ENCODE measurements at places on chromosomes 1 and 21.

DNA sequence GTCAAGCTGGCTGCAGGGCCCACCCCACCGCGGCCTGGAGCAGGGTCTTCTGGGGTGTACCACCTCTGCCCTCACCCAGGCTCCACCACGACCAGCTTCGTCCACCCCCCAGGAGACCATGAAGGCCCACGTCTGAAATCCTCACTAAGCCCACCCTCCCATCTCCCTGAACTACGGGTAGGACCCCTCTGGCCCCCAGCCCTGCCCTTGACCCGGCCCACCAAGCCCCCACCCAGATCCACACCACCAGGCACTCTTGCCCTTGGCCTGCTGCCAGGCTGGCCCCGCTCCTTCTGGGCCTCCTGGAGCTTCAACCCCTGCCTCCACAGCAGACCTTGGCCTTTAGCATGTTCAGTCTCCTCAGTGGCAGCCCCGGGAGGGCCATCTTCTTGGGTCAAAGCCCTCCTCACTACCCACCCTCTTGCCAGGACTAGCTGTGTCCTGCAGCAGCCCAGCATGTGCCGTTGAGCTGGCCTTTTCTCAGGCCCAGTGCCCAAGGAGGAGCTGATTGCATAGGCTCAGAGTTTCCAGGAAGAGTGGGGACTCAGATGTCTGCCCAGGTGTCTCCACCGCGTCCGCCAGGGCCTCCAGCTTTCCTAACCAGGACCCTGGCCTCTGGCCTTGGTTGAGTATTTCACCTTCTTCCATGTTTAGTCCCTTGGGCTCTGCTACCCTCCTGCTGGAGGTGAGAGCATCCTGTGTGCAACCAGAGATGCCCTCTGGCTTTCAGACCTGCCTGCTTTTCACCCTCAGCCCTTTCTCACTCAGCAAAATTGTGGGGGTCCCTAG lies 17.7 kb upstream of the SAMD11 start:
- DNase-seq: no peak

DNA sequence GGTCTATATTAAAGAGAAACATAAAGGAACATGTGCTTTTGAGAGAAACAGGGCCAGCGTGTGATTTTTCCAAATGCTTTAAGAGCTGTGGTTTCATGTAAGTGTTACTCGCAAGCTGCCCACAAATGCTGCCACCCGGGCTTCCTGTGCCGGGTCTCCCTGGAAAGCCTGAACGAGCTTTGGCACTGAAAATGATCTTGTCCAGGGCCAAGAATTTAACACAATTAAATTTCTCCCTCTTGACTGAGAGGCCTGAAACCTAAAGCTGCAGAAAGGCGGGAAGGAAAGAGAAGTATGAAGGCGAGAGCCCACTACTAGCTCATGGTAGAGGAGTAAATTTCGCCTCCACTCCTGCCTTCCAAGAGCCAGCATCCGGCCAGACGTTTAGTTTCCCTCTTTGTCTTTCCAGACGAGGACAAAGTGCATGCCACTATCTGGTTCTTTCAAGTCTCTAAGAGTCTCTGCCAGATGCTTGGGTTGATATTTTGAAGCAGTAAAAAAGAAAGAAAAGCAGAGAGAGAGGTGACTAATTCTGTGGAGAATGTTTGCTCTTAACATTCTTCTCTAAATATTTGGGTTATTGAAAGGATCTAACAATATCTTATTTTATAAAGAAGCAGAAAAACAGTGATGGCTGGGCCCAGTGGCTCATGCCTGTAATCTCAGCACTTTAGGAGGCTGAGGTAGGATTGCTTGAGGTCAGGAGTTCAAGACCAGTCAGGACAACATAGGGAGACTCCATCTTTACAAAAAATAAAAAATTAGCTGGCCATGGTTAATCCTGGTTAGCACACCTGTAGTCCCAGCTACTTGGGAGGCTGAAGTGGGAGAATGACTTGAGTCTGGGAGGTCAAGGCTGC lies 100.0 kb upstream of the HNRNPU start:
- DNase-seq: peak; percentile 12

DNA sequence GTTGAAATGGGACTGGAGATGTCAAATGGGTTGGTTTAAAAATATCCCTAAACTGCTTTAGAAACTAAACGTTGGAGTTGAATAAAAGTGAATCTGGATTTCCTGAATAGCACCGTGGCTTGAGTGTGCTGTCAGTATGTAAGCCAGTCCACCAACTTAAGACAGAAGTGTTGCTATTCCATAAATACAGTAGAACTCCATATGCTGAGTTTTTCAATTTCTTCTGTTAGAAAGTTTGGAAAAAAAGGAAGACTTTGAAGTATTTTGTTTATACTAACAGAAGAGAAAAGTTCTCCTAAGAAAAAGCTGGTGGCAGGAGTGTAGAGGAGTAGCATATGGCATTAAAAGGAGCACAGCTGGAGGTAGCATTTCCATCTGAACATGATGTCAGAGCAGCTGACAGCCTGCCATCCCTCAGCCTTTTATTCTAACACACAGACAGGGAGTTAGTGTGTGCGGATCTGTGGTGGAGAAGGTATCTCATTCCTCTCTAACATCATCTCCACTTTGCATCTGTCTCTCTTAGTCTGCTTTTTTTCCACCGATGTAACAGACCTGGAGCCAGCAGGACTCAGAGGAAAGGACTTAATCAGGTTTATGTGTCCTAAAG lies at the start of gene ZBTB18:
TSS of gene ZBTB18 (plus strand) at position 449 of the 610 bp plus-strand sequence. CDS start at position 598, 149 bp downstream.
- DNase-seq: peak; percentile 73

DNA sequence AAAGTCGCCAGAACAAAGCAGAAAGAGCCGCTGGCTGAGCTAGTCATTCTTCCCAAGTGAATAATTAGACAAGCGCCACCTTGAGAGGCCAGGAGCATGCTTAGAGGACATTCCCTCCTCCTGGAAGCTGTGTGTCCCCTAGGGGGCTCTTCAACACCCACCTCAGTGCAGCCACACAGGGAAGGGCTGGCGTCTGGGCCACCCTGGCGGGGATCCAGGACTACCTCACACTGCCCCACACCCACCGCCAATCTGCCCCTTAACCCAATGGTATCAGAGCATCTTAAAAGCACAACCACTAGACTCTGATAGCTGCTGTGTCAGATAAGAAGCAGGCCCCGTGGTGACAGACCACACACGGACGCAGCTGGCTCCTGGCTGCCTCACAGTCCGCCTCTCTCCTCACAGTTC lies 24.9 kb downstream of the SETD4 start:
- no peak for DNase-seq

- DNase-seq: peak; percentile 96
Measured at GRCh38 chr1:24705260-24706073, 39.8 kb upstream of the CLIC4 start.

- no peak for DNase-seq
Measured at GRCh38 chr21:16002874-16003466, 273.2 kb downstream of the USP25 start.

- DNase-seq: no peak
Measured at GRCh38 chr21:29466532-29466931, 167.8 kb downstream of the BACH1 start.

DNA sequence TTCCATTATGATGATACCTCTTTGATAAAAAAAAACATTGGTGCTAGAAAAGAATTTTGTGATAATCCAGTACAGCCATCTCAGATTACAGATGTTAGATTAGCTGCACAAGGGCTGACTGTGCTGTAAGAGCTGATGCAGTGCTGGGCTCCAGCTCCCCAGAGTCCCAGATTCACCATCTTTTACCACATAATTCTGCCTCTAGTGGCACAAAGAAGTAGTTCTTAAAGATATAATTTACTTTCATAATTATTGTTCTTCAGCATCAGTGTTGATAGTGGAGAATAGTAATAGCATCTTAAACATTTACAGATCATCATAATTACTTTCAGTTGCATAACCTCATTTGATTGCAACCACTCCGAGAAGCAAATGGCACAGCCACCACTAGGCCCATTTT lies 262.1 kb downstream of the BRINP2 start:
- DNase-seq: no peak

DNA sequence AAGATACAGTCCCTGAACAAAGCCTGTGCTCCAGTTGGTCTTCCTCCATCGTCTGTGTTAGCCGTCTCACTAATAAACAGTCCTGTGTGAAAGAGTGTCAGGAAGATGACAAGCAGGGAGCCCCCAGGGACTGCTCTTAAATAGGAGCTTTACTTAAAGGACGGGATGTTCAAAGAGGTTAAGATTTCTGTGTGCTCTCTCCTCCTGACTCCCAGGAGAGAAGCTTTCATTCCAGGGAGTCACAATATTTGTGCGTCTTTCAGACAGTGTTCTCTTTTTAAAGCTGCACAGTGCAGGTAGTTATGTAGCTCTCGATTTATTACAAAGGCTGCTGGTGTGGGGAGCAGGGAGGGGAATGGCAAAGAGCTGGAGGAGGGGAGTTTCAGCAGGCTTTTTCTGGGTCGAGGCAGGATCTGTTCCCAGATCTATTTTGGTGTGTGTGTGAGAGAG lies 43.5 kb downstream of the STYXL2 start:
- no peak for DNase-seq

DNA sequence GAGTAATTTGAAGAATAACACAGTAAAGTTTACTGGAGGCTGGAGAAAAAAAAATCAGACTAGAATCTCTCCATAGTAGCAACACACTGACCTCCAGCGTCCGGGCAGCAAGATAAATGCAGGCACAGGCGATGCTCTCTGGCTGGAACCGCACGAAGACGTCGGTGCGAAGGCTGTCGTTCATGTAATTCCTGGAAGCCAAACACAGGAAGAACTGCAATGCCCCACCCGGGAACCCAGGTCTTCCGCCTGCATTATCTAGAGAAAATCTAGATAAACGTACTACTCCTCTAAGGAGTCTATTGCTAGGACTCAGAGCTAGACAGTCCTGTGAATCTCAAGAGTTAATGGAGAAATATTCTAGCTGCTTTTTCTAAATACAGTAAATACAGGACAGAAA lies 8.5 kb downstream of the CCNL2 start:
- DNase-seq: no peak

DNA sequence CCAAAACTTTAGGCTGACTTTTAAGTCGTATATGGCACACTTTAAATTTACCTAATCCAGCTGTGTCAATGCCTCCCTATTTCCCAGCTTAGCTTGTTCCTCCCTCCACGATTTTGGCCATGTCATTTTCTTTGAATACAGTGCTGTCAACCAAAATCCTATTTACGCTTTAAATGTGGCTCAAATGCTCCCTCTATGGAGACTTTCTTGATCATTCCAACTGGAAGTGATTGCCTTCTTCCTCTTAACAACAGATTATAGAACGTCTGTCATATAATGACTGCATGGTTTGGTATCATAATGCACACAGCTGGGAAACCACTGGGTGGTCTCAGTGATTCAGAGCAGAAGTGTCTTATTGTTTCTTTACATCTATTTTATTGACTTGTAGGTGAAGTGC lies 18.9 kb upstream of the BATF3 start:
- no peak for DNase-seq

DNA sequence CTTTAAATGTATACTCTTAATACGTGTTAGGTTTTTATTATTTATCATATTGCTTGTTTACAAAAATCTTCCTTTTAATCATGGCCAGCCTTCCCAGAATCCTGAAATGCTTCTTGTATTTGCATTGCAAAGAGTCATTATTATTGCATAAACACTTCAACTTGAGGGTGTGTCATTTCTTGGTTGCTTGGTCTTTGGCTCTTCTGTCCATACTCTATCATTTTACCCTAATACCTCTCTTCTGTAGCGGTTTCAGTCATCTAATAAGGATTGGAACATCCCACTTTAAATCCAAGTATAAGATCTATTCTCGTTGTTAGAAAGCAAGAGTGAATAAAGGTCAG lies 200.6 kb upstream of the CACYBP start:
- DNase-seq: no peak

DNA sequence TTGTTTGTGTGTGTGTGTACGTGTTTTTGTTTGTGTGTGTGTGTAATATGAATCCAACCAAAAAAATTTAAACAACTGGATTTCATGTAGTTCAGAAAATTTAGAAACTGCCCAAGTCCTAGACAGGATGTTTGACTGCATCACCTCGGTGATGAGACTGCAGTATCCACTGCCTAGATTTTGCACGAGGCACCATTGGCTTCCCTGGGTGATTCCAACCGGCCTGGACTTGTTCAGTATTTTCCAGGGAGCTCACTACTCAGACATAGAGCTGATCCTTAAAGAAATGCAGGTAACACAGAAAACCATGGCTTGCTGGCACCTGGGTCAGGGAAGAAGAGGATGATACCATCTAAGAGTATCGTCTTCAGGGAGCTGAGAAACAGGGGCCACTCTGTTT lies 18.2 kb upstream of the KCNK2 start:
- DNase-seq: no peak

- DNase-seq: no peak
Measured at GRCh38 chr1:216702170-216702569, 21.1 kb downstream of the ESRRG start.

DNA sequence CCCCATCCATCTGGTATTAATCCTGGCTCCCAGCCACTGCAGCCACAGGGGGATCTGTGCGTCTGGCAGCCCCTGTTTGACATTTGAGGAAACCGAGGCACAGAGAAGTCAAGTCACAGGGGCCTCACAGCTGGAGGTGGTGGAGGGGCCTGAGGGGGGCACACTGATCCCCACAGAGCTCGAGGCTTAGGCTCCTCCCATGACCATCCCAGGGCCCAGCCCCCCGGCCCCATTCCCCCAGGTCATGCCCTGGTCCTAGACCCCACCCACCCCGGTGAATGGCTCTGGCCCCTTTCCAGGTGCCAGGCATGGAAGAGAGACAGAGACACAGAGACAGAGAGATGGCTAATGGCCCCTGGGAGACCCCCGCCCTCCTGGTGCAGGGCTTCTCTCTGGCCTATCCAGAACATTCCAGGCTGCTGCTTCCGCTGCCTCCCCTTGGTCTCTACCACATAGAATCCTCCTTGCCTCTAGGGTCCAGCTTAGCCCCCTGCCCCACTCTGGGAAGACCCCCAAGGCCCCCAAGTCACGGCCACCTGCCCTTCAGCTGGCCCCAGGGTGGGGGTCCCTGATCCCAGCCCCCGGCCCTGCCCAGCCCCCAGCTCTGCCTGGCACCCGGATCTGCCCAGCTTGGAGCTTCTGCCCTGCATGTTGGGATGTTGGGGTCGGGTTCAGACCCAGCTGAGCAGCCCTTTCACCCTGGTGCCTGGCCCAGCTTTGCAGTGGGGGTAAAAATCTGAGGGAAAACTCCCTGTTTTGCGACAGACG lies 29.2 kb upstream of the LRRC3 start:
- no peak for DNase-seq

DNA sequence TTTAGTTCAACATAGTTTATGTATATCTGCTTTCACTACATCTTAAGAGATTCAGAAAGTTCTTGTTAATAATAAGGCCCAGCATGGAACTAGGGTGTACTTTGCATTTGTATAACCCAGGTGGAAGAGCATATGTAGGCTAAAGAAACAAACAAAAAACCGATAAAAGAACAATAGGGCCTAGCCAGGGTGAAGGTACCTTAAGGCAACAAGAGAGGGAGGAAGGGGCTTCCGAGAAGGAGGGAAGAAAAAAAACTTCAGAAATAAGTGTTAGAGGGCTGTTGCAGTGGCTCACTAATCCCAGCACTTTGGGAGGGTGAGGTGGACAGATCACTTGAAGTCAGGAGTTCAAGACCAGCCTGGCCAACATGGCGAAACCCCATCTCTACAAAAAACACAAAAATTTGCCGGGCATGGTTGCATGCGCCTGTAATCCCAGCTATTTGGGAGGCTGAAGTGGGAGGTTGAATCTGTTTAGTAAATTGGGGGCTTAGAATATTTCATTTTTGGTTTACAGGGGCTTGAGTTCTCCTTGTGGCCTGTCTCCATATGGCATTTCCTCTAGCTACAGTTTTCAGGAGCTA lies 4.7 kb upstream of the SPATA45 start:
- DNase-seq: no peak

Measured in SHP77 treated with DMSO at 0.1 percent for 48 hours (cell line).